ENCODE measurements at places on chromosomes 5 and 9.

DNA sequence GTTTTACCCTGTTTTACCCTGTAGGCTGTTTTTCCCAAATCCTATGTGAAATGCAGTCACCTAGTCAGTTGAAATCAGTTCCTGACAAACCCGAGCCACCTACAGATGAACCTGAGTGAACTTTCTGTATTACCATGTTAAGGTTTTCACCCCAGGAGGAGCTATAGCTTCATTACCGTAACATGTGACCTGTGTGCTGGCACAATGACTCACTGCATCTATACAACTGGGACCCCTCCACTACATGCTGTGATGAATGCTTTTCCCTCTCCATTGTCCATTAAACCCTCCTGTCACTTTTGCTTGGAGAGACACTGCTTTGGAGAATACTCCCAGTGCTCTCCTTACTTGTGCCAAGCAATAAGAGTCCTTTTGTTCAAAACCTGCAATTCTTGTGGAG is 1974.8 kb downstream of the EFNA5 start:
- no peak for DNase-seq

DNA sequence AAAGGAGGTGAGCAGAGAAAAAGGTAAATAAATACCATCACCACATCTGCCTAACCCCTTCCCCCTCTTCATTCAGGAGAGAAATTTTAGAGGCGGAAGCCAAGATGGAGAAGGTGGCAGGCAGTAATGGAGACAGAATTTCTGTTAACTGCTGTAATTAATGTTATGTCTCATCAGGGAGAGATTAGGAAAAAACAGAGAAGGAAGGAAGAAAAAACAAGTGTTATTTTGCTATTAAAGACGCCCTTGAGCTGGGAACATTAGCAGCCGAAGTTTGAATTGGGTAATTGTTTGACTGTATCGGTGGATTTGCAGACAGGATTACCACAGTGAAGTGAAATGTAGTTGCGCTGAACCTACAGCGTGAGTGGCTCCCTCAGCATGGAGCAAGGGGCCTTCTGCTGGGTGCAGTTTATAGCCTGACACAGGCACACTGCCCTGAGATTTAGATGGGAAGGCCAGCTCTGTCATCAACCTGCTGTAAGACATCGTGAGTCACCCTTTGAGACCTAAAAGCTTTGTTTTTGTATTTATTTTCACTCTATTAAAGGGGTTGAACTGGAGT is 136.3 kb downstream of the ASTN2 start:
- no peak for DNase-seq

DNA sequence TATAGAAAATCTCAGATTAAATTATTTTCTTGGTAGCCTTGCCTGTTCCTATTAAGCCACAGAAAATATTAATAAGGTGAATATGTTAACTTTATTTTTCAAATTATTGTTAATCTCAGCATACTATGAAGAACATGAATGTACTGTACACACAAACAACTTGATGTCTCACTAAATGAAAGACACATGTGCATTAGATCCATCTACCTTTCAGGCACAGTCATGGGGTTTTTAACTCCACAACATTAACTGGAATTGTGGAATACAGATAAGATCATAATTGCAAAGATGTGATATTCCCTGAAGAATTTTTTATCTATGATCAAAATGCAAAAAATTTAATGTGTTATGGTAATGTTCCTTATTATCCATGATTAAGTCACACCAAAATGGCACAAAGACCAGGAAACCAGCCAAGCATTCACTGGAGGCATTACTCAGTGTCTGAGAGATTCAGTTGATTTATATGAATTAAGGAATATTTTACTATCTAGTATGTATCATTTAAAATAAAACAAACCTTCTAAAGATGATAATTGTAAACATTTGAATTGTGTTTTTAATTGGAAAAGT is 150.0 kb upstream of the VCAN start:
- no peak for DNase-seq

DNA sequence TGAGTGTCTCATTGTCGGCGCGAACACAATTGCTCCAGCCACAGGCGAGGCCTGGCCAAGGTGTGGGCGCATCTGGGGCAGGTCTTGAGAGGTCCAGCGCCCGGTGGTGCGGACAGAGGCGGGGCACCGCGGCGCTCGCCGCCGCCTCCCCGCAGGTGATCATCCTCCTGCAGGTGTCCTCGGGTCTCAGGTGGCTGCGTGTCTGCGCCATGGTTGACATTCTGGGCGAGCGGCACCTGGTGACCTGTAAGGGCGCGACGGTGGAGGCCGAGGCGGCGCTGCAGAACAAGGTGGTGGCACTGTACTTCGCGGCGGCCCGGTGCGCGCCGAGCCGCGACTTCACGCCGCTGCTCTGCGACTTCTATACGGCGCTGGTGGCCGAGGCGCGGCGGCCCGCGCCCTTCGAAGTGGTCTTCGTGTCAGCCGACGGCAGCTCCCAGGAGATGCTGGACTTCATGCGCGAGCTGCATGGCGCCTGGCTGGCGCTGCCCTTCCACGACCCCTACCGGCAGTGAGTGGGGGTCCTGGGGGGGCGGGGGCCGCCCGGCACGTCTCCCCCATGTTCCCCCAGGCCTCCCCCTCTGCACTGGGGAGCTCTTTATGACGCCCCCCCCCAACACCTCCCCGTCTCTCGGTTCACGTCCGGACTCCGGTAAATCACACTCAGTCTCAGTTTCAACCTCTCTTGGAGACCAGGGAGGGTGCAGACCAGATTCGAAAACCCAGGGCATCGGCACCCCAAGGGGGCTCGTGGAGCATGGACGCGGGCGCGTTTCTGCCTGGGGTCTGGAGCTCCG is 446 bp downstream of the NXNL2 start:
- DNase-seq = no peak

GRCh38 chr5:137201876-137202275 is 297.2 kb downstream of the SPOCK1 start:
- DNase-seq = no peak

GRCh38 chr5:72844218-72844603 is 27.8 kb downstream of the TNPO1 start:
- no peak for DNase-seq

DNA sequence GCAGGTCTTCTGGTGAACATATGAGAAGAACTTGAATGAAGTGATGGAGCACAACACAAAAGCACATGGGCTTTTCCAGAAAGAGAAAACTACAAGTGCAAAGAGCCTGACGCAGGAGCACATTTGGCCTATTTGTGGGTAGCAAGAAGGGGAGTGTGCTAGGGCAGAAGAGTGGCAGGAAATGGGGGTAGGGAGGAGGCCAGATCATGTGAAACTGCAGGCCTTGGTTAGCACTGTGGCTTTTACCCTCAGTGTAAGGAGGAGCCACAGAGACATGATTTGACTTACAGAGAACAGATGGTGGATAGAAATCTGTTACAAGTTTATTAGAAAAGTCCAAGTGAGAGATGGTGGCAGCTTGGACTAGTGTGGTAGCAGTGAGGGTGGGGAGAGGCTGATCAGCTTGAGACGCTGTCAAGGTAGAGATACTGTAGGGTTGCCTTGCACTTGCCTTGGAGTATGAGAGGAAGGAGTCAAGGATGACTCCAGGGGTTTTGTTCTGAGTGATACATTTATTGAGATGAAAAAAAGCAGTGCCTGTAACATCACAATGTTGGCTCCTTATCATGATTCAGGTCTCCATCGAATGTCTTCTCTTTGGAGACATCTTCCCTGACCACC is 126.7 kb downstream of the PPP2R2B start:
- DNase-seq = peak; percentile 76

DNA sequence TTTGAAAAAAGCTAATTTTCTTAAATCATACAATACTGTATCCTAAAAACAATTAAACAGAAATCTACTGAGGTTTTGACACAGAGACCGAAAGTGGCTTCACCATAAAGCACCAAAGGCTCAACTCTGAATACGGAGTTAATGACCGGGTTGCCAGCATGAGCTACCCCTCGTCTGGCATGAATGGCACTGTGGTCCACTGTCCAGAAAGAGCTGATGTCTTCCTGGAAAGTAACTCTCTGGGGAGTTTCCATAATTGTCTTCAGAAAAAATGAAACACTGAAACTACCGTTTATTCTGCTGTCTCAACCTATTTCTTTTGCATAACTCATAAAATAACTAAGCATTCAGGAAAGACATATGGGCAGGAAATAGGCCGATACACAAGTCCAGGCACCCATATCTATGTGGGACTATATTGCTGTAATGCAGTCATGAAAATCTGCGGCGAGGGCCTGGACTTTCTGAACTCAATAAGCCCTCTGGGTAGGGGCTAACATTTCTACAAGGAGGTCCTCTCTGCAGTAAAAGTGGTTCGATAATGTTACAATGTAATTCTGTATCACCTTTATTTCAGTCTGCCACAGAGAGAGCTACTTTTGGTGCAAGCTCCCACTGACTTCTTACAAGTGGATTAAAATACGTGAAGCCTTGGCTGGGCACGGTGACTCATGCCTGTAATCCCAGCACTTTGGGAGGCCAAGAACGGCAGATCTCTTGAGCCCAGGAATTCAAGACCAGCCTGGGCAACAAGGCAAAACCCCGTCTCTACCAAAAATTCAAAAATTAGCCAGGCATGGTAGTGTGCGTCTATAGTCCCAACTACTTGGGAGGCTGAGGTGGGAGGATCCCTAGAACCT is 52.4 kb downstream of the ANKH start:
- DNase-seq = no peak

DNA sequence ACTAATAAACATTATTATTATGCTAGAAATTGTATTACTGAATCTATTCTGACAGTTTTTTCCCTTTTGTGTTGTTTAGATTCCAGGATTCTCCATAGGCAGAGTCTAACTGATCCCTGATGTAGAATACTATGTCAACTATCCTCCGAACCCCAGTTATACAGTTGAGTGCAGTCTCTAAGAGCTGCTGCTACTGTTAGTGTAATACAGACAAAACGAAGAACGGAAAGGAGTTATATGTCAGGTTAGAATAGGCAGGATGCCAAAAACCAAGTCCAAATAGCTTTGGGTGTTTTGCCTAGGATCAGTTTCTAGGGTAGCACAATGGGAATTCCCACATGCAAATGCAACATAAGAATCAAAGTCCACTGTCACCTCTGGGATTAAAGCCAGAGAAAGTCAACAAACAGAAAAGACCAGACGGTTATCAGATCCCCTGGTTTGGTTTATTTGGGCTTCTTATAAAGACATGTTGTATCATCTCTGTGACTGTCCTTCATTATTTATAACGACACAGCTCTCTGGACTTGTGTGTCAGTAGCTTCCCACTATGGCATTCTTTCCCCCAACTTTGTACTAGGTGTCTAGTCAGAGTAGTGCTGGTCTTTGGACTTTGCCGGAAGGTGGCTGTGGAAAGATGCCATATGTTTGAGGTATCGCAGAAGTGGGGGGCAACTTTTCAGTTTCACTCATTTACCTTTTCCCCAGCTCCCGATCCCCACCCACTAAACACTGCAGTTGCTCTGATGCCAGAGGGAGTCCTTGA is 14.9 kb upstream of the TMEM38B start:
- no peak for DNase-seq

DNA sequence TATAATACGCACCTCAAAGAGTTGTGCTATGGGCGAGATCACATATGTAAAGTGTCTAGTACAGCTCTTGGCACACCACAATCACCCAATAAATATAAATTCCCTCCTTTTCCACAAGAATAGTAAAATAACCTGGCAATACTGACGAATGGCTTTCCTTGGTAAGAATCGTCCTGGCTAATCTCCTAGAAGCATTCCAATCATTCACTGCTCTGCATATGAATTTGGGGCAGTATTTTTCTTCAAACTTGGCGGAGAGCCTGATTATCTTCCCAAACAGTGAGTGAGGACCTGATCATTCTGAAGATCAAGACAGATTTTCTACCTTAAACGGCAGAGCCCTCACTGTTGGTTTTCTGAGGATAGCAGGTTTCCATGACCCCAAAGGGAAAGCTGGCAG is 96.0 kb downstream of the TMEM215 start:
- no peak for DNase-seq

DNA sequence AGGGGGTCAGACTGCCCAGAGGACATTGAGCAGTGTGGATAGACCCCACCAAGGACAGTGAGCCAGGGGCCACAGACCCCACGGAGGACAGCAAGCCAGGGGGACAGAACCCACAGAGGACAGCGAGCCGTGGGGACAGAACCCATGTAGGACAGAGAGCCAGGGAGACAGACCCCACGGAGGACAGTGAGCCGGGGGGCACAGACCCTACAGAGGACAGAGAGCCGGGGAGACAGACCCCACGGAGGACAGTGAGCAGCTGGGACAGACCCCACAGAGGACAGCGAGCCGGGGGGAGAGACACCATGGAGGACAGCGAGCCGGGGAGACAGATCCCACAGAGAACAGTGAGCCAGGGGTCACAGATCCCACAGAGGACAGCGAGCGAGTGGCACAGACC is 3.4 kb upstream of the ZDHHC11 start:
- DNase-seq = no peak

GRCh38 chr5:71681296-71681695 is 37.8 kb upstream of the CARTPT start:
- DNase-seq = no peak

DNA sequence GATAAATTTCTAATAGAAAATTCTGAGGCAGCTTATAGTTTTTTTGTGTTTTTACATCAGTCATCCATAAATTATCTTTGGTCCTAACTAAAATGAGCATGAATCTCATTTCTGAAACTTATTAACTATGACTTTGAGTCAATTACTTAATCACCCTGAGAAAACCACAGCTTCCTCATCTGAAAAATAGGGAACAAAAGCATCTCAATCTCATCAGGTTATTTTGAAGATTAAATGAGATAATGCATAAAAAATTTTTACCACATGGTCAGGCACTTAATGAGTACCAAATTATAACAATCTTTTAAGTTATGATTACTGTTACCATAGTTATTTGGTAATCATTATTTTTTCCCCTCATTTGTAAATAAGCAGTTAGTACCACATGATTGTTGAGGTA is 279.1 kb downstream of the MAST4 start:
- DNase-seq = no peak

- DNase-seq = no peak
Measured at GRCh38 chr5:161051920-161052500, 200.0 kb upstream of the ATP10B start.

DNA sequence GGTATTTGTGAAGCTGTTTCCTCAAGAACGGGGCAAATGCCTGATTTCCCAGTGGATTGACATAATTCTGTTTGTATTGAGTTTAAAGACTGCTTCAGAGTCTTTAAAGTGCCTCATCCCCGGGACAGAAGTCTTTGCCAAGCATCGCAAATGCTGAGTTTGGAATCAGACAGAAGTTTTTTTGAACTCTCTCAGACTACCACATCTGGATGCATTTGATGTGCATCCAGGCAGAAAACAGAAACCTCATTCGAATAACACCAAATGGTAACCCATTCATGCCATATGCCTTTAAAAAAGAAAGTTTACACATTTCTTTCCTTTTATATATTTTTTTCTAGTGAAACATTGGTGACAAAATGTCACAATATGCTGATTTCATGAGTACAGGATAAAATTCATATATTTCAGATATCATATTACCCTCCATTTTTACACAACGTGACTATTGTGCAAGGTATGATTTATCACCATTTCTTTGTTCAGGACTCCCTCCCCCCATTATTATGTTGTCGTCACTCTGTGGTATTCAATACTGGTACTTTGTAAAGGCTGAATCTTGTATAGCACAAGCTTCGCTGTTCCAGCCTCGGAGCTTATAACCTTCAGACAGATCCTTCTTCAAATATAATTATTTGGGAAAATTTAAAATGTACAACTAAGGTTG is 91.1 kb downstream of the ZNF608 start:
- DNase-seq = no peak
